Chondrocyte (in vitro differentiated cells): ENCODE measurements at places on chromosomes 7 and 10.

- H3K4me3 ChIP-seq = peak overlapping the region; percentile 84
- H3K27ac ChIP-seq = peak overlapping the region; percentile 91
- DNase-seq = no peak
- peaks cover 54% of the 10 kb centered on the region for H3K36me3 ChIP-seq
- H3K4me1 ChIP-seq = peaks cover 65% of the 10 kb centered on the region
These were observed 4.2 kb downstream of the ELN start for GRCh38 chr7:74032191-74032490.

DNA sequence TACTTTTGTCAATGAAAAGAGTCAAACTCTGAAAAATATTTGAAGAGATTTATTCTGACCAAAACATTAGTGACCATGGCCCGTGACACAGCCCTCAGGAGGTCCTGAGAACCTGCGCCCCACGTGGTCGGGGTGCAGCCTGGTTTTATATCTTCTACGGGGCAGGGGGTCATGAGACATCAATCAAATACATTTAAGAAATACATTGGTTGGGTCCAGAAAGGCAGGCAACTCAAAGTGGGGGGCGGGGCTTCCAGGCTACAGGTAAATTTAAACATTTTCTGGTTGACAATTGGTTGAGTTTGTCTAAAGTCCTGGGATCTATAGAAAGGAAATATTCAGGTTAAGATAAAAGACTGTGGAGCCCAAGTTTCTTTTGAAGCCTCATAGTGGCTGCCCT, 34.8 kb upstream of the BNIP3 start:
- H3K36me3 ChIP-seq = no peaks in the 10 kb centered on the region
- no peaks in the 10 kb centered on the region for H3K4me1 ChIP-seq
- no peak for DNase-seq

DNA sequence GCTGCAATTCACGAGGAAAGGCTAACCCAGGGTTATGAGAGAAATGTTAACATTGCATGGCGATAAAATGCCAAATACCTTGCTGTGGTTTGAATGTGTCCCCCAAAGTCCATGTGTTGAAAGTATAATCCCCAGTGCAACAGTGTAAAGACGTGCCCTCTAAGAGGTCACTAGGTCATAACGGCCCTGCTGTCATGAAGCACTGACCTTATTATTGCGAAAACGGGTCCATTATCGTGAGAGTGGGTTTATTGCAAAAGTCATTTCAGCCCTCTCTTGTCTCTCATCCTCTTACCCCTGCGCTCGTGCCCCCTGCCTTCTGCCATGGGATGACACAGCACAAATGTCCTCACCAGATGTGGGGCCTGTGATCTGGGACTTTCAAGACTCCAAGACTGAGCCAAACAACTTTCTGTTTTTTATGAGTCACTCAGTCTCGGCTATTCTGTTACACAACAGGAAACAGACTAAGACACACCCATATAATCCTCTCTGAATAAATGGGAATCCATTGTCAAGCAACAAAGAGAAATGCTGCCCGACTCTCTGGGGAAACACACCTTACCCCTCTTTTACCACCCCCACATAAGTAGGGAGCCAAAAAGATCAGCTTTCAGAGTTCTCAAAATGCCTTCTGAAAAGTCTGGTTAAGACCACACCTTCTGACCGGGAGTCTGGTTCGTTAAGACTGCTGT, 73.1 kb upstream of the UCN3 start:
- no peaks in the 10 kb centered on the region for H3K27me3 ChIP-seq
- H3K4me1 ChIP-seq = peaks cover 9% of the 10 kb centered on the region
- DNase-seq = no peak
- H3K27ac ChIP-seq = no peak overlapping the region
- H3K36me3 ChIP-seq = no peaks in the 10 kb centered on the region
- no peak overlapping the region for H3K4me3 ChIP-seq

DNA sequence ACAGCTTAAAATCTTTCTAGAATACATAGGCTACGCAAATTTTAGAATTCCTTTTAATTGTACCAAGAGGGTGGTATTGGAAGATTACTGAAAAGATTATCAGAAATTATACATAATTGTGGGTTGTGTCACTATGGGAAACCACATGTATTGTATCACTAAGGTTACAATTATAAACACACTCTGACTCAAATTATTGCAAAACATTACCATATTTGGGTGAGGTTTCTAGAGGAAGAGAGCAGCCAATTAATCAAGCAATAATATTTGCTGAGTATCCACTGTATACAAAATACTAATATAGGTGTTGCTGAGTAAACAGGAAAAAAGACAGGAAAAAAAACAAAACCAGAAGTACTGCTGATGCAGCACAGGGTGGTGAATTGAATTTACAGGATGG, 3.1 kb upstream of the CAPZA2 start:
- no peak for DNase-seq
- H3K27me3 ChIP-seq = no peaks in the 10 kb centered on the region
- no peaks in the 10 kb centered on the region for H3K36me3 ChIP-seq
- H3K4me3 ChIP-seq = no peak overlapping the region
- peaks cover 11% of the 10 kb centered on the region for H3K4me1 ChIP-seq

DNA sequence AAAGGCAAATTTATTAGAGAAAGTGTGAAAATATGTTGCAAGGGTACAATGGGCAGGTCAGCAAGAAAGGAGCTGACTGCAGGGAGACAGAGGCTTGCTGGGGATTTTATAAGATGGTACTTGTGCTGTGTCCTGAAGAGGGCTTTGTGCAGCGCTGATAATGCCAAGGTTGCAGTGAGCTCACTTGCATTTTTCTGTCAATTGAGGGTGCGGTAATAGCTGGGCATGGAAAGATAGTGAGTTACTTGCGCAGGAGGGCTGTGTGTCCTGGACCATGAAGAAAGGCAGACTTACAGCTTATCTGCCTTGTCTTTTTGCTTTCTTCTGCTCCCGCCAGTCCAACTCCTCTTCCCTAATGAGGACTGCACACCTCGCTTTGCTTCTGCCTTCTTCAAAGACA, 12.5 kb downstream of the CDC123 start:
- no peak overlapping the region for H3K4me3 ChIP-seq
- no peaks in the 10 kb centered on the region for H3K27me3 ChIP-seq
- peaks cover 34% of the 10 kb centered on the region for H3K36me3 ChIP-seq
- H3K27ac ChIP-seq = no peak overlapping the region
- no peak for DNase-seq
